ENCODE measurements at places on chromosomes 2 and 18.

DNA sequence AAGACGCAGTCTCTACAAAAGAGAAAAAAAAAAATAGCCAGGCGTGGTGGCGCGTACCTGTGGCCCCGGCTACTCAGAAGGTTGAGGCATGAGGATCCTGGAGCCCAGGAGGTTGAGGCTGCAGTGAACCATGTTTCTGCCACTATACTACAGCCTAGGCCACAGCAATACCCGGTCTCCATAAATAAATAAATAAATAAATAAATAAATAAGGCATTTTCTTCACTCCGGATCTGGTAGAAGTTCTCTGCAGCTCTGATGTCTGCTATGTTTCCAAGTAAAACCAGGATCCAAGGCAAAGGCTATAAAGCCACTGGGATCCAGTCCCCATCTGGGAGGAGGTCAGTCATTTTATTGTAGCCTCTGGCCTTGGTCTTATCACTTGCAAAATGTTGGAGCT is 15.5 kb downstream of the NFE2L2 start:
- no peak for DNase-seq

DNA sequence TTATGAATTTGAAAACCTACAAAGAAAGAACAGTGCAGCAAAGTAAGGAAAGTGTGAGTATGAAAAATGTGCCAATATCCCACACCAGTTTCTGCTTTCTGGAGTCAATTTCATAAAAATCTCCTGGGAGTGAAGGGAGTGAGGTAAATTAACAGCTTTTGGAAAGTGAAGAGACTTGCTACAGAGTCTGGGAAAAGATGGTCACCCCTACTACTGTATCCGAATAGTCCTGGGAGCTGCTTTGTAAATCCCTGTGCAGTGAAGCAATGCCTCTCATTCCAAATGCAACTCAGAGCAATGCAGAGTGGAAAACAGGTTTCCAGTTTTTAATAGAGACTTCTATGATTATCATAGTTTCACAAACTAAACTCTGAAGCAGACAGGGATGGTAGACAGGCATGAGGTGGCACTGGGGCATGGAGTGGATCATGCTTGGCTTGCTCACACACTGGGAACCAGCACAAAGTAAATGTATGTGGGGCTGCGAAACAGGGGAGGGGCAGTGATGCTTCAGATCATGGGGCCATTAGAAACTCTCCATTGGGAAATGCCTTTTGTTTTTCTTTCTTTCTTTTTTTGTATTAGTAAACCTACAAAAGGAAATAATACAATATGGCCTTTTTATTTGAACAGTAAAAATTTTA is 10.6 kb downstream of the COL5A2 start:
- no peak for DNase-seq

DNA sequence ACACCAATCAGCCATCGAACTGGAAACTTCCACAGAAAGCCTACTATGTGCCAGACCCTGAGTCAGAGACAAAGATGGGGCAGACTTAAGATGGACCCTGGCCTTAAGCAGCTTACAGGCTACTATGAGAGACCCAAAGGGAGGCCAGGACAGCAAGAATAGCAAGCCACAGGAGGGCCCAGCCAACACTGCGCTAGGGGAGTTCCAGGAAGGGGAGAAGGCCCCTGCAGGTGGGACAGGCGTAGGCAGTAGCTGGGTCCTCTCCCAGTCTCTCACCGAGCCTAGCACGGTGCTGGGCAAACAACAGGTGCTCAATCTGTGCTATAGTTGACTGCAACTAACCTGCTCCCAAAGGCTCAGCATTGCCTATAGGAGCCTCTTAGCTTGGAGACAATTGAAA is 136.2 kb downstream of the CLIP4 start:
- DNase-seq, result no peak

DNA sequence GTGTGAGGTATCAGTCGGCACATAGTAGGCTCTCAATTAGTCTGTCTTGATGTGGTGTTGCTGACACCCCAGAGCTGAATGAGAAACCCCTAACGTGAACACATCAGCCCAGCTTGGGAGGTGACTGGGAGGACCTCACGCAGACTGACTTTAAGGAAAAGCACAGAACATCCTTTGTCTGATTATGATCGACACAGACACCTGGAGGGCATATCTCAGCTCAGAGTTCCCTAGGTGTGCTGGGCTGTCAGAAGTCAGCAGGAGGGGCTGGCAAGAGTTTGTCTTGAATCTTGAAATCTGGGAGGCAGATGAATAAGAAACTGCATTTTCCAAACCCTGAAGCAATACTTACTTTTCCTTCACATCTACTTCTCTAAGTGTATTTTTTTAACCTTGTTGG is 16.8 kb upstream of the MYCN start:
- DNase-seq, result no peak

DNA sequence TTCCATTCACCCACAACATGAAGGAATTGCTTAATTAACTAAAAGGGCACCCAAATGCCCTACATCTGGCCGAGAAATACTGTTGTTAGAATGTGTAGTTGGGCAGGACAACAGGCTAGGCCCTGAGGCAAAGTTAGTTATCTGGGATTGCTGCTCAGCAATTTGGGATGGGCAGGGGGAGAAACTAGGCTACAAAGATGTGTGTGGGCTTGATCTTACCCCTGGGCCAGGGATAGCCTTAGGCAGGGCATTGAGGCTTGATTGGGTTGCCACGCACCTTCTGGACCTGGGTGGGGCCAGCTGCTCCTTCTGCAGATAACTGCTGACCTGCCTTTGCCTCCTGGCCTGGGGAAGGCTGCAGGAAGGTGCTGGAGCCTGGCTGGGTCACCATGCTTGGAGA is 9.4 kb downstream of the IL18RAP start:
- no peak for DNase-seq

DNA sequence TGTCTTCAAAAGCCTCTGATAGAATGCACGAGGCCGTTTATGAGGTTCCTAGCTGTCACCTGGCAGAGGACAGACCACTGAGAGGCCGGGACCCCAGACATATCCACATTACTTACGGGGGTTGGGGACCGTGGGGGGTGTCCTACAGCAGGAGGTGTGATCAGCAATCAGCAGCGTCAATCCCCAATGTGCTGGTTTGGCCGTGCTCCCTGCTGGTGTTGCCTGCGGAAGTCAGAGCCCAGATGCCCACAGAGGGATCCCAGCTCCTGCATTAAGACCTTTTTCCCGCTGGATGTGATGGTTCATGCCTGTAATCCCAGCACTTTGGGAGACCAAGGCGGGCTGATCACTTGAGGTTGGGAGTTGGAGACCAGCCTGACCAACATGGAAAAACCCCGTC is 20.8 kb upstream of the SP5 start:
- DNase-seq, result no peak

Measured in activated CD8-positive, alpha-beta memory T cell treated with anti-CD3 and anti-CD28 coated beads, Interleukin-2, amount 50 U/mL, for 4 hours (primary cell).